ENCODE measurements at places on chromosomes 4 and X. TPM values are rescaled to one million over a fixed set of nuclear protein-coding genes. Genes with fewer than 3 reads are reported as not detected.
A peak's percentile ranks its signal among the peaks of the same experiment; 100 is the strongest.

VBP1 gene
- 8.6 TPM for total RNA-seq

GRCh38 chr4:3724319-3725231 lies 41.6 kb upstream of the ADRA2C start:
- DNase-seq, result no peak

ITIH6 gene
- not detected for total RNA-seq

DNA sequence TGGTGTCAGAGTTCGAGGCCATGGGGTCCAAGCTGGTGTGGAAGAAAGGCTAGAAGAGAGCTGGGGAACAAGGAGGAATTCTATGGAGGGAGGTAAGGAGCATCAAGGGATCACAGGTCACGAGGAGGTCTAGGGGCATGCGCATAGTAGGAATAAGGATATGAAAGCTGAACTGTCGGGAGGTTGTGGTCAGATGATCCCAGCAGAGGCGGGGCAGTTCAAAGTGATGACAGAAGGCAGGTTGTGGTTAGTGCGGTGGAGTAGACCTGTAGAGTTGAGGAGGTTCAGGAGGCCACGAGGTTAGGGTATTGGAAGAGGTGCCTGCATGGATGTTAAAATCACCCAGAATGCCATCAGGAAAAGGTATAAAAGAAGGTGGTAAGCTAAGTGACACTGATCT lies 156.3 kb downstream of the TMEM164 start:
- no peak for DNase-seq

GRCh38 chrX:1205681-1206611 lies 6.5 kb downstream of the CRLF2 start:
- DNase-seq, result peak; percentile 37
